ENCODE measurements at places on chromosomes 13 and 19. TPM values are rescaled to one million over a fixed set of nuclear protein-coding genes. Genes with fewer than 3 reads are reported as not detected.
A peak's percentile ranks its signal among the peaks of the same experiment; 100 is the strongest.

The SYCN gene
- total RNA-seq = 2.5 TPM

- peaks cover 12% of the 10 kb centered on the region for H3K4me1 ChIP-seq
- no peak overlapping the region for H3K27ac ChIP-seq
- no peaks in the 10 kb centered on the region for H3K27me3 ChIP-seq
- DNase-seq = no peak
Observed at GRCh38 chr19:38385804-38386257, 2.0 kb downstream of the GGN start.

- no peaks in the 10 kb centered on the region for H3K27me3 ChIP-seq
- H3K27ac ChIP-seq = no peak overlapping the region
- no peak overlapping the region for H3K4me3 ChIP-seq
- DNase-seq = no peak
Observed at GRCh38 chr19:3547767-3548282, 8.9 kb downstream of the TEKTIP1 start.

The SOX1 gene
- total RNA-seq = not detected

The ZNF726 gene
- total RNA-seq = not detected

The SOX21 gene
- total RNA-seq = 0.90 TPM

The SIGLEC8 gene
- 0.13 TPM for total RNA-seq

DNA sequence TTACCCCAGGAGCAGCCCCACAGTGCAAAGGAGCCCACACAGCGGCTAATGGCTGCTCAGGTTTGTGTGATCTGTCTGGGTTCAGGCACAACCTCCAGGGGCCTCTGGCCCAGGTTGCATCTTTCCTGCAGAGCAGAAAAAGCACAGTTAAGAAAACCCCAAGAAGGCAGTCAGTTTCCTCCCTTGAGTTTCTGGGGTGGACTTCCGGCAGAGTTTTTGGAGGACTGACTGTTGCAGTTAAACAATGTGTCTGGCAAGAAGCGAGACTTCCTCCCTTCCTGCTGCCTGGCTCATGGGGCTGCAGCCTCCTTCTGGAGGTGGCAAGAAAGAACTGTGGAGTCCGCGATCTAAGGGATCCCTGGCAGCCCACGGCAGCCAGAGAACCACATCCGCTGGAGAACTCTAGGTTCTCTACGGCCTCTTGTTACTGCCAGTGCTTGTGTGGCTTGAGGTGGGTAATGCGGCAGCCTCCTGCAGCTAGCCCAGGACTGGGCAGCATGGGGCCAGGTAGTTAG, 114.4 kb downstream of the ZDHHC20 start:
- H3K27ac ChIP-seq = no peak overlapping the region
- no peak overlapping the region for H3K4me3 ChIP-seq
- no peaks in the 10 kb centered on the region for H3K4me1 ChIP-seq
- H3K36me3 ChIP-seq = no peaks in the 10 kb centered on the region
- no peak for DNase-seq

DNA sequence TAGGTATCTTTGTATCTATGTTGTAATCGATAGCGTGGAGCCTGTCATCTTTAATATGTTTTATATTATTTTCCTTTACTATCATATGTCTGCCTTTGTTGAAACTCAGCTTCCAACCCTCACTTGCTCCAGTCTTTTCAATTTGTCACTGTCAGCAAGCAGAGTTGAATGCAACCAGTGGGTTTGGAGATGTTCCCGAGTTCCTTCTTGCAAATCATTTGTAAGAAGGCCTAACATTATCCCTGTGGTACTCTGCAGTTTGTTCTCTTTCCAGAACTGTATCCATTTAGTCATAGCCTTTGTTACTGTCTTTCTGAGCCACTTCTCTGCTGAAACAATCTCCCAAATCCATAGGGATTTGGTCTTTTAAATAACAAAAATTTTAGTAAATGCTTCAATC, 41.8 kb downstream of the RNASEH2B start:
- no peaks in the 10 kb centered on the region for H3K36me3 ChIP-seq
- no peaks in the 10 kb centered on the region for H3K27me3 ChIP-seq
- no peak for DNase-seq
- no peak overlapping the region for H3K27ac ChIP-seq

GRCh38 chr13:74026753-74027152, 107.5 kb downstream of the KLF12 start:
- peaks cover 12% of the 10 kb centered on the region for H3K4me1 ChIP-seq
- H3K27me3 ChIP-seq = no peaks in the 10 kb centered on the region
- no peaks in the 10 kb centered on the region for H3K36me3 ChIP-seq
- H3K4me3 ChIP-seq = no peak overlapping the region
- peak; percentile 32 for DNase-seq

The GARIN5A gene
- 2.7 TPM for total RNA-seq

The F10 gene
- total RNA-seq = 127 TPM

GRCh38 chr13:42494157-42494556, 79.8 kb upstream of the TNFSF11 start:
- no peaks in the 10 kb centered on the region for H3K4me1 ChIP-seq
- no peak for DNase-seq
- no peaks in the 10 kb centered on the region for H3K36me3 ChIP-seq
- H3K27ac ChIP-seq = no peak overlapping the region

DNA sequence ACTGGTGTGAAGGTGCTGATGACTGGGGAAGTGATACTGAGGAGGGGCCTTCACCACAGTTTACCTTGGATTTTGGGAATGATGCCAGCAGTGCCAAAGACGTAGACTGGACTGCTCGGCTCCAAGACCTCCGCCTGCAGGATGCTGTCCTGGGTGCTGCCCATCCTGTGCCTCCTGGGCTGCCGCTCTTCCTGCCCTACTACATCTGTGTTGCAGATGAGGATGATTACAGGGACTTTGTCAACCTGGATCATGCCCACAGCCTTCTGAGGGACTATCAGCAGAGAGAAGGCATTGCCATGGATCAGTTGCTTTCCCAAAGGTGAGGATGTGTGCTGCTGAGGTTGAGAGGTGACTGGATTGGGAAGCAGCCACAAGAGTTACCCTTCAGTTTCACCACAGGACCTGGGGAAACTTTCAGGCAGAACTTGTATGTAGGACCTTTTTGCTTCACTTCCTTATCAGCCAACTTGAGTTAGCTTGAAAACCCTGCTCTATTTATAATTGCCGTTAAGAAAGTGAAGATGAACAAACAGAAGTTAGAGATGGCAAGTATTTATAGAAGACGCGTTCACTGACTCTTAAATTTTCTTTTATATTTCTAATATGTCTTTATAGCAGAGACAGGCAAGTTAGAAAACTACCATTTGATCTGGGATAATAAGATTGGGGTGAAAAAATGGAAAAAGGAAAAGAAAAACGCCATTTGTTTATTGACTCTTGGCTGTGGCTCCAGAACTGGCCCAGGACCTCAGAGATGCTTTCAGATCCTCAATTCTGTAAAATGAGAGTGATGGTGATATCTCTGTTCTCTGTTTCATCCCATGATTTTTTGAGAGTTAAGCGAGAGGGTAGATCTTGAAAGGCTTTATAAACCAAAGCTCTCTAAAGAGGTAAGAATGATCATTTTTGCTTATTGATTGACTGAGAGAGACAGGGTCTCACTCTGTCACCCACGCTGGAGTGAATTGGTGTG, 5.3 kb downstream of the PDCD2L start:
- H3K27ac ChIP-seq = no peak overlapping the region
- H3K27me3 ChIP-seq = no peaks in the 10 kb centered on the region
- no peaks in the 10 kb centered on the region for H3K4me1 ChIP-seq
- no peaks in the 10 kb centered on the region for H3K36me3 ChIP-seq

- H3K27ac ChIP-seq = peak overlapping the region; percentile 45
- H3K27me3 ChIP-seq = no peaks in the 10 kb centered on the region
- H3K4me1 ChIP-seq = peaks cover 17% of the 10 kb centered on the region
- peak overlapping the region; percentile 9 for H3K4me3 ChIP-seq
Observed at GRCh38 chr19:42270346-42271044, 1.4 kb downstream of the CIC start.

The CFAP97D2 gene
- total RNA-seq = not detected

The SGCG gene
- 4.1 TPM for total RNA-seq

DNA sequence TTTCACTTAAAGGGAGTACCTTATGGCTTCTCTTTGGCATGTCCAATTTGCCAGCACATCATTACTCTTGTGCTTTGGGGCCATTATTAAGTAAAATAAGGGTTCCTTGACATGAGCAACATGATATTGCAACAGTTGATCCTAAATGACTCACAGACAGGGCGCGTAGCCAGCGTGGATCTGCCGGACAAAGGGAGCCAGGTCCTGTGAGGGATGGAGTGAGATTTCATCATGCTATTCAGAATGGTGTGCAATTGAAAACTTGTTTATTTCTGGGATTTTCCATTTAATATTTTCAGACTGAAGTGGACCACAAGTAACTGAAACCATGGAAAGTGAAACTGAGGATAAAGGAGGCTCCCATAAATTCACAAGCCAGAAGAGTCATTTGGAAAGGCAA, 48.6 kb upstream of the WASF3 start:
- no peaks in the 10 kb centered on the region for H3K36me3 ChIP-seq
- no peaks in the 10 kb centered on the region for H3K27me3 ChIP-seq
- no peaks in the 10 kb centered on the region for H3K4me1 ChIP-seq
- DNase-seq = no peak
- H3K4me3 ChIP-seq = no peak overlapping the region

The CEACAM21 gene
- total RNA-seq = not detected

The NXNL1 gene
- total RNA-seq = not detected

DNA sequence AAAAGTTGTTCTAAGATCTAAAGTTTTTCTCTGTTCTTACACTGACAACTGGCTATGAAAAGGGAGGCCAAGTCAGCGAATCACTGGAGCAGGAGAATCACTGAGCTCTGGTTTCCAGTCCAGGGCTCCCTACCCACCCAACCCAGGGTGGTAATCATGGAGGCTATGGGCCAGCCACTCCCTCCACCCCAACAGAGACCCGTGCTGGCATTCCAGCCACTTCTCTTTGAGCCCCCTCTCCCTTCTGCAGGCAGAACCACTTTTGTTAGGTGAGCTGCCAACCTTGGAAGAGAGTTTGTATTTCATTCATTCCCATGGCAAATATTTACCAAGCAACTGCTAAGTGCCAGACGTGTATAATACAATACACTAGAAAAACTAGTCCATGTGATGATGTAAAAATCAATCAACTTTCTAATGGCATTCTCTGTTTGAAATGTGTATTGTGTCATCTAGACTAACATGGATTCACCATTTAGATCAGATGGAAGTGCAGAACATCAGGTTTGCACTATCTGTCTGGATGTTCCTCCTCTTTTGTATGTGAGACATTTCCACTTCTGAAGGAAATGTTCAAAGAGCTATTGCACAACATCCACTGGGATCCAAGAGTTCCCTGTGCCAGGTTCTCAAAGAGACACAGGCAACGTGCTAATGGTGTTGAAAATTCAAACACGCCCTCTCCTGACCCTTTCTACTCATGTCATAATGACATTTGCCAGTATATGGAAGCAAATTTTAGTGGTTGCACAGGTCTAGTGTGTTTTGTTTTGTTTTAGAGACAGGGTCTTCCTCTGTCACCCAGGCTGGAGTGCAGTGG, 5.3 kb downstream of the MLNR start:
- H3K27ac ChIP-seq = no peak overlapping the region
- H3K27me3 ChIP-seq = peaks cover 48% of the 10 kb centered on the region
- no peak for DNase-seq
- H3K4me1 ChIP-seq = no peaks in the 10 kb centered on the region

DNA sequence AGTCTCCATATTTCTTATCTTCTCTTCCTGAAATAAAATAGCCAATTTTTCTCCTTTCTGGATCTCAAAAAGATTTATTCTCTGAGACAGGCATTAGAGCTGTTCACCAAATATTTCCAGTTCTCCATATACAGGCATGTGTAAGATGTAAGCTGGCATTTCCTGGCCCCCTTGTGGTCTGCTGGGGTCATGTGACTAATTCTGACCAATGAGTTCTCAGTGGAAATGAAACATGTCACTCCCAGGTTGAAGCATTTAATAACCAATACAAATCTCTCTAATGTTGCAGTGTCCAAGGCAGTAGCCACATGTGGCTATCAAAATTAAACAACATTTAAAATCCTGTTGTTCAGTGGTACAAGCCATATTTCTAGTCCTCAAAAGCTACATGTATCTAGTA, 14.8 kb upstream of the CACNA1A start:
- no peaks in the 10 kb centered on the region for H3K27me3 ChIP-seq
- H3K4me3 ChIP-seq = no peak overlapping the region
- H3K36me3 ChIP-seq = no peaks in the 10 kb centered on the region
- no peaks in the 10 kb centered on the region for H3K4me1 ChIP-seq

- no peaks in the 10 kb centered on the region for H3K36me3 ChIP-seq
- peak; percentile 81 for DNase-seq
- H3K4me3 ChIP-seq = peak overlapping the region; percentile 98
- H3K4me1 ChIP-seq = peaks cover 29% of the 10 kb centered on the region
Observed at GRCh38 chr19:55116232-55116858, 1.1 kb downstream of the PPP1R12C start.

Measured in hepatocyte (in vitro differentiated cells).